ENCODE measurements at places on chromosomes 3 and 15.

DNA sequence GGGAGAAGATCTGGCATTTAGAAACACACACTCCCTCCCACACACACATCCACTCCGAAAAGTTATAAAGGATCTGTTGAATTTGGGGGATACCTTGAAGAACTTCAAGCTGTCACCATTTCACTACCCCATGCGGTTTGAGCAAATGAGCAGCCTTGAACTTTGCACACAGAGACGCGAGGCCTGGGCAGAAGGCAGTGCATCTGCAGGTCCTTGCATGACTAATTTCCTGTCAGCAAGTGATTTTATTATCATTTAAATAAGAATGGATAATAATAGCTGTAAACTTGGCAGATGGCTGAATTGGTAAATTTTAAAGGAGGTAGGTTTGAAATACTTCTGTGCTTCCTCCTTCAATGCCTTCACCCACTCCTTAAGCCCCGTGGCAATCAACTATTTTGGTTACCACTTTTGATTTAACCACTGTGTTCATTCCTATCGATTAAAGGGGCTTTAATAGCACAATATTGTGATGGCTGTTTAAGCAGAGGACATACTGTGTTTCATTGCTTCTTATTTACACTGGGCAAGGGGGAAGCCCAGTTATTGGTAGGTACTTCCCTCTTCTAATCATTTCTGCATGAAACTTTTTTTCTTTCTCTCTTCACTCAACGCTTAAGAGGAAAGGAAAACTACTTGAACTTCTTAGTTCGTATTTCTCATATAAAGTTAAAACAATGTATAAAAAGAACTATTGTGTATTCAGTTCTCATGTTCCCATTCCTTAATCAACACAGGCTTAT, 108.1 kb downstream of the ROBO2 start:
- no peak for DNase-seq

DNA sequence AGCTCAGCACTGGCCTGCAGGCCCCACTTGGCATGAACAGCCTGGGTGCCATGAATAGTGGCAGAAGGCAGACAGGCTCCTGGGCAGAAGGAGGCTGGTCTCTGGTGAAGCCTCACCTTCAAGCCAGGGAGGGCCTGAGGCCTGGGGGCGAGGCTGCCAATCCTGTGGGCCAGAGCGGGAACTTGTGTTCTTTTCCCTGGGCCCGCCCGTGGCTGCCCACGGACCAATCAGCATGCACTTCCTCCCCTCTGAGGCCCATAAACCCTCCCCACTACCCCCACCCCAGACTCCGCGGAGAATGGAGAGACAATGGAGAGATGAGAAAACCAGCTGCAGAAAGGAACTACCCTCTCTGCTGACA, 283.8 kb upstream of the ROBO1 start:
- no peak for DNase-seq

DNA sequence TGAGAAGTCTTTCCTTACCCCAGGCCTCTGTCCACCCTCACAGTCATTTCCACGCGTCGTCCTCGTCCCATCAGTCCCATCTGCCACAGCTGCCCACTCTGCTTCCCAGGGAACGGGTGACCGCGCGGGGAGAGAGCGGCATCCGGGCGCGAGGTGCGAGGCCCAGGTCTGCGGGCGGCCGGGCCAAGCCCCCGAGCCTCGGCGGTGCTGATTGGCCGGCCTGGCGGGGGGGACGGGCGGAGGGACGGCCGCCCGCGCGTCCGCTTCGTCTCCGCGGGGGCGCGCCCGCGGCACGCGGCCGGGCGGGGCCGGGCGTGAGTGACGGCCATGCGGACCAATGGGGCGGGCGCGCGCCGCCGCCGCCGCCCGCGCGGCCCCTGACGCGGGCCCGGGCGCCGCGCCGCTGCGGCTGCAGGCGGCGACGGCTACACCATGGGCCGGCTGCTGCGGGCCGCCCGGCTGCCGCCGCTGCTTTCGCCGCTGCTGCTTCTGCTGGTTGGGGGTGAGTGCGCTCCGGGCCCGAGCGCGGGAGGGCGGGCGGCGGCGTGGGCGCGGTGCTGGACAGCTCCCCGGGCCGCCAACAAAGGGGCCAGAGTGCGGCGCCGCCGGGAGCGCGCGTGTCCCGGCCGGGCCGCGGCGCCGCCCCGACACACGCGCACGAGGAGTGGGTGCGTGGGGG, at the start of gene PODXL2:
Gene PODXL2 (plus strand): TSS at position 398 of the 679 bp plus-strand sequence. CDS start 35 bp downstream, at position 433.
- peak; percentile 18 for DNase-seq

DNA sequence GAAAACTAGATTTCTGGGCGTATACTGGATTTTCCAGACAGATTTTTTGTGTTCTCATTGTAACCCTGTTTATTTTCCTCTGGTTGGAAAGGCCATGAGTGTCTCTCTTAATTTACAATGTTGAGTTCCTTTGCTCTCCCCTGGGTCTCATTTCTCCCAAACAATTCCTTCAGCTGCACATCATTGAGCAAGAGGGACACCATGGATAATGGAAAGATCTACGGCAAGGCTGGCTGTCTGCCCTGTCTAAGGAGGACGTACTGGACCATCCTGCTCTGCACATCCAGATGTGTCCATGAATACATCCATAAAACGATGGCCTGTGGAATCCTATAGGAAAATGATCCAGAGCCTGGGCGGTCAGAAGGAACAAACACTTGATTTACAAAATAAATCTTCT, 258.1 kb upstream of the MCTP2 start:
- no peak for DNase-seq

GRCh38 chr3:114899186-114899931, 247.7 kb downstream of the ZBTB20 start:
- DNase-seq, result no peak

DNA sequence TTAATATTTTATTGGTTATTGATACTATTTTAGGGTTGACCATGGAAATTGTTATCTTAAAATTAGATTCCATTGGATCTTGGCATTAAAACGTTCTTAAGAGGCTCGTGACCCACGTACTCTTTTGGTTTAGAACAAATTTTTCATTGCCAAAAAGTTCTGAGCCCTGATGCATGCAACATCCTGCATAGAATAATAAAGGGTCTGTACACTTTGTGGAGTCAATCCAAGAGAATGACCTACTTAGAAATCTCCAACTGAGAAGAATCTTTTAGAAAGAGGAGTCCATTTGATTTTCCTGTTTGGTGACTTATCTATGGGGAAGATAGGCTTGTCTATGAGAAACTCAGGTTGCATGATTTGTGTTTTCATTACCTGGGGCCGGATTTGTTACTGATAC, 404.2 kb upstream of the RGMA start:
- DNase-seq, result no peak

All from activated gamma-delta T cell treated with Interleukin-2 at 50 U/mL for 16 hours (primary cell).